Foreskin melanocyte (primary cell): ENCODE measurements at places on chromosomes 16 and 17.

- no peak for DNase-seq
These were observed 11.0 kb upstream of the KRT17 start for GRCh38 chr17:41635121-41636097.

DNA sequence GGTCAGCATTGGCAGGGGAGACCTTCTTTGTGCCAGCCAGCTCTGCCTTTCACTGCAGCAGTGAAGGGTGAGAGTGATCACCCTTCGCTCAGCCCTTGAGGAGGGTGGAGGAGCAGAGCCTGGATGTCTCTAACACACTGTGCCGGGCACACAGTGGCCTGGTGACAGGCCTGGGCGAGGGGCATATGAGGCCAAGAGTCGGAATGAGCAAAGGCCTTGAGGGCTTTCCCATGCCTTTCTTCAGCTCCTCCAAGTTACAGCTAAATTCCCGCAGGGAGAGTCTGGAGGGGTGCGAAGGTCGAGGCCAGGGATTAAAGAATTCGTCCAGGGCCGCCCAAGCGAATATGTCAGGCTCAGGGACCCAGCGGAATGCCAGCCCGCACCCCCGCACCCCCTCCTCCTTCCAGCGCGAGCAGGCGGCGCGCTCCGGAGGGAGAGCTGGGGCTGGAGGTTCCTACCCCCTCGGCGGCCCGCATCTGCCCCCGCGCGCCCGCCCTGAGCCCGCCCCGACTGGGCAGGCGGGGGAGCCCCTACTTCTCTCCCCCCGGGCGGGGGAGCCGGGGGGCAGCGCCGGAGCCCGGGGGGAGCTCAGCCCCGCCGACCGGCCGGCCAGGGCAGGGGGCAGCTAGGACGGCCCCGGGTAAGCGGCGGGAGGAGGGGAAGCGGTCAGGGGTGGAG lies at the start of gene RASL10B:
RASL10B (plus strand) TSS at position 401 of the 678 bp plus-strand sequence. CDS start 3,546 bp downstream, outside the sequence.
- no peak for DNase-seq

DNA sequence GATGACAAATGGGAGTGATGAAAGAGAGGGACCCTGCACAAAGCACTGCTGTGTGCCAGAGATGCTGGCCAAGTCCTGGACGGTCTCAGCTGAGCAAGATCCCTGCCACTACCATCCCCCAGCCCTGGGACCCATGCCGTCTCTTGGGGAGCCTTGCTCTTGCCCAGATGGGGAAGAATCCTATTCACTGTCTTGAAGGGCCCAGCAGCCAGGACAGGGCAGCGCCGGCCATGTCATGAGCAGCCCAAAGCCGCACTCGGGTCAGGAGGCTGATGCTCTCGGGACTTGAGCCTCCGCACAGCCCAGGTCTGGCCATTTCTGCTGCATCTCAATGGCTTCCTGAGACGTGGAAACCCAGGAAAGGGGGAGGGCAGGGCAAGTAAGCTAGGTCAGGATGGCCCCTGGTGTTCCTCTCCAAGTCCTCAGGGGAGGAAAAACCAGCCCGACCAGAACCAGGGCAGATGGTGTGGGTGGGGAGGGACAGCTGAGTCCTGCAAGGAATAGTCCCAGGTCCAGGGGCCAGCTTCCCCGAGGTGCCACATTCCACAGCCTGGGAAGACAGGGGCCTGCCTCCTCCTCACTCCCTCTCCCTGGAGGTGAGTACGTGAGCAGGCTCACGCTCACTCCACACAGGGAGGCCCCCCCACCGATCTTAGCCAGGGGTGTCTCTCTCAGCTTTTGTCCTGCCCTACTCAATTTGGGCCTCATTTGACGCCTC lies 7.8 kb upstream of the KRT19 start:
- no peak for DNase-seq

DNA sequence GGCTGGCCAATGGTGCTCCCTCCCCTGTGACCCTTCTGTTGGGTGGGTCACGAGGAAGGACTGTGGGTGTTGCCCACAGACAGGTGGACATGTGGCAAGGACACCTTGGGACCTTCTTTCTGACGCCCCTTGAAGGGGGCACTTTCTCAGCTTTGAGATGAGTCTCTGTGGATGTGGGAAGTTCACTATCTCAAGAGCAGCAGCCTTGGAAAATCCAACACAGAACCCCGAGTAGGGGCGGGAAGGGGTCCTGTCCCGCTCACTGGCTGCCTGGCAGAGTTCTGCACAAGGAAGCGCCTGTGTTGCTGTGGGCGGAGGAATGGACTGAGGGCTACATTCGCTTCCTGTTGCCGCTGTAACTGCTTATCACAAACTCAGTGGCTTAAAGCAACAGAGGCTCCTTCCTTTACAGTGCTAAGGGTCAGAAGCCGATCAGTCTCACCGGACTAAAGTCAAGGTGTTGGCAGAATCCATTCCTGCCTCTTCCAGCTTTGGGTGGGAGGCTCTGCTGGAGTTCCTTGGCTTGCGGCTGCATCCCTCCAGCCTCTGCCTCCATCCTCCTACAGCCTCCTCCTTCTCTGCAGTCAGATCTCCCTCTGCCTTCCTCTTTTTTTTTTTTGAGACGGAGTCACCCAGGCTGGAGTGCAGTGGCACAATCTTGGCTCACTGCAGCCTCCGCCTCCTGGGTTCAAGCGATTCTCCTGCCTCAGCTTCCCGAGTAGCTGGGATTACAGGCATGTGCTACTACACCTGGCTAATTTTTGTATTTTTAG lies 305.2 kb downstream of the SEC14L1 start:
- no peak for DNase-seq

- peak; percentile 81 for DNase-seq
These were observed 72.7 kb downstream of the ABCC1 start for GRCh38 chr16:16021988-16022682.

GRCh38 chr17:73723317-73723716 lies 79.1 kb upstream of the SDK2 start:
- no peak for DNase-seq

GRCh38 chr16:49738001-49738400 lies 117.9 kb downstream of the ZNF423 start:
- no peak for DNase-seq

GRCh38 chr16:85134789-85135142 lies 22.5 kb upstream of the CIBAR2 start:
- no peak for DNase-seq
